ENCODE measurements at places on chromosomes 12 and 14.

GRCh38 chr12:32139064-32139421 is 32.4 kb downstream of the BICD1 start:
- no peak for DNase-seq

DNA sequence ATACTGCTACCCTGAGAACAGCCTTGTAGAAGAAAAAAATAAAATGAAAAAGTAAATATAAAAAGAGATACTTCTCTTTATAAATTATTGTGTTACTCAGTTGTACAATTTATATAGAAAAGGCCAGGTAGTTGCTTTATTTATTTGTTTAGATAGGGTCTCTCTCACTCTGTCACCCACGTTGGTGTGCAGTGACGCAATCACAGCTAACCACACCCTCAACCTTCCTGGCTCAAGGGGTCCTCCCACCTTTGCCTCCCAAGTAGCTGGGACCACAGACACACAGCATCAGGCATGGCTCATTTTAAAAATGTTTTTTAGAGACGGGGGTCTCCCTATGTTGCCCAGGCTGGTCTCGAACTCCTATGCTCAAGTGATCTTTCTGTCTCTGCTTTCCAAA is 175.4 kb upstream of the PZP start:
- no peak for DNase-seq

DNA sequence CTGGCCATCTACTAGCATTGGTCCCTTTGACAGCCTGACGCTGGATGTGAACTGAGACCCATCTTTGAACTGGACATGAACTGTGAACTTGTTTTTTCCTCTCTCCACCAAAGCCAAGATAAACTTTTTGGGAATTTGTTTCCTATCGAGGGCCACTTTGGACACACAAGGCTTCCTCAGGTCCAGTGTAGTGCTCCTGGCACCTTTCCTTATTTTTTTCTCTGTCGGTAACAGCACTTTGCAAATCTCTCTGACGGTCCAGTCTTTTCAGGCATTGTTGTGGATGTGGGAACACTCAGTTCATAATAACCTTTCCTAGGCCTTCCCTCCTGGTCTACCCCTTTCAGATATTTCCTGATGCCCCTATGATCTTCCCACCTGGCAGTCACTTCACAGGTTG is 5.0 kb downstream of the KCNA1 start:
- no peak for DNase-seq

GRCh38 chr14:38524636-38525509 is 269.0 kb upstream of the CLEC14A start:
- DNase-seq: no peak

DNA sequence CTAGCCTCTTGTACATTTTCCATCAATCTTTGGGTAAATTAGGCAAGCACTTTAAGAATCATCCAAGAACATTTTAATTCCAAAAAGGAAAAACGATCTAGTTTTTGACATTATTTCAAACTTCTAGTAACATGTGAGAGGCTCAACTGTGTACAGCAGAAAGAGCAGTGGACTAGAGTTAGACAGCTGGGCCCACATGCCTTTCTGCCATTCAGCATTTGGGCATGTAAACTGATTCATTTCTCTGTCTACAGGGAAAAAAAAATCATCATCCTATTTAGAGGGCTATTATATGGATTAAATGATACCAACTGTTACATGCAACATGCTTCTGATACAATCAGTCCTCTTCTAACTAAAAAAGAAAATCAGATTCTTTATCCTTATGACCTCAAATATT is 17.7 kb downstream of the ATP2B1 start:
- no peak for DNase-seq
